ENCODE measurements at places on chromosomes 5 and 9. TPM values are rescaled to one million over a fixed set of nuclear protein-coding genes. Genes with fewer than 3 reads are reported as not detected.
A peak's percentile ranks its signal among the peaks of the same experiment; 100 is the strongest.

GRCh38 chr5:149035372-149035790, 27.5 kb downstream of the SH3TC2 start:
- DNase-seq: peak; percentile 41

The BHMT gene
- total RNA-seq: not detected

GRCh38 chr5:80175337-80175736, 80.5 kb downstream of the SERINC5 start:
- DNase-seq: no peak

GRCh38 chr9:1261879-1262766, 212.0 kb downstream of the DMRT2 start:
- DNase-seq: no peak

- no peak for DNase-seq
Measured at GRCh38 chr5:139952574-139952973, 90.5 kb downstream of the NRG2 start.

The HOMER1 gene
- 26.9 TPM for total RNA-seq

The SLC36A2 gene
- not detected for total RNA-seq

The LRRC19 gene
- total RNA-seq: not detected

The PHYHD1 gene
- 4.6 TPM for total RNA-seq
